Colonic mucosa (tissue), 4 donors: ENCODE measurements at places on chromosomes 3 and 15. TPM values are rescaled to one million over a fixed set of nuclear protein-coding genes. Genes with fewer than 3 reads are reported as not detected.

The IL17RD gene
- 5.6 TPM for total RNA-seq

The STRA6 gene
- total RNA-seq = not detected

The CALML4 gene
- 126 TPM for total RNA-seq

The GOLGA6B gene
- total RNA-seq = not detected

The TM4SF1 gene
- 48.7 TPM for total RNA-seq

The CTXND1 gene
- 0.12 TPM for total RNA-seq

The ZNF502 gene
- total RNA-seq = 3.5 TPM

The KCNMB2 gene
- 0.42 TPM for total RNA-seq

The TRANK1 gene
- 21.3 TPM for total RNA-seq

- no peak for DNase-seq
- no peaks in the 10 kb centered on the region for H3K4me1 ChIP-seq
- no peak overlapping the region for H3K4me3 ChIP-seq
- no peaks in the 10 kb centered on the region for H3K36me3 ChIP-seq
These were observed 51.3 kb downstream of the MYLK start for GRCh38 chr3:123832692-123833397.

DNA sequence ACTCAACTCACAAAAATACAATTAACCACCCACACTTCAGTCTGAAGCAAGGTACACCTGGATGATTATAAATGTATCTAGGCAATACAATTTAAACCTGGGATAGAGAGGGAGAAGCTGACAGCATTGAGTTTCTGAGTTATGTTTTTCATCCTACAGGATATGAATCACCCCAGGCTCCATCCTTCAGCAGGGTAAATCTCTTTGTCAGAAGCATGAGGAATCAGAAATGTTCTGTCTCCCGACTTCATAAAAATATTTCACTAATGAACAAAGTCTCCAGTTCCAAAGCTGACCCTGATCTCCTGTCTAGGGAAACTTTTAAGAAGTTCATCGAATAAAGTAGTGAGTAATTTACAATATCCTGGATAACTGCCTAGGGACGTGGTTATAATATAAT, 25.5 kb upstream of the FRMD4B start:
- H3K4me3 ChIP-seq = no peak overlapping the region
- H3K36me3 ChIP-seq = no peaks in the 10 kb centered on the region
- no peak overlapping the region for H3K27ac ChIP-seq
- DNase-seq = no peak
- no peaks in the 10 kb centered on the region for H3K4me1 ChIP-seq

DNA sequence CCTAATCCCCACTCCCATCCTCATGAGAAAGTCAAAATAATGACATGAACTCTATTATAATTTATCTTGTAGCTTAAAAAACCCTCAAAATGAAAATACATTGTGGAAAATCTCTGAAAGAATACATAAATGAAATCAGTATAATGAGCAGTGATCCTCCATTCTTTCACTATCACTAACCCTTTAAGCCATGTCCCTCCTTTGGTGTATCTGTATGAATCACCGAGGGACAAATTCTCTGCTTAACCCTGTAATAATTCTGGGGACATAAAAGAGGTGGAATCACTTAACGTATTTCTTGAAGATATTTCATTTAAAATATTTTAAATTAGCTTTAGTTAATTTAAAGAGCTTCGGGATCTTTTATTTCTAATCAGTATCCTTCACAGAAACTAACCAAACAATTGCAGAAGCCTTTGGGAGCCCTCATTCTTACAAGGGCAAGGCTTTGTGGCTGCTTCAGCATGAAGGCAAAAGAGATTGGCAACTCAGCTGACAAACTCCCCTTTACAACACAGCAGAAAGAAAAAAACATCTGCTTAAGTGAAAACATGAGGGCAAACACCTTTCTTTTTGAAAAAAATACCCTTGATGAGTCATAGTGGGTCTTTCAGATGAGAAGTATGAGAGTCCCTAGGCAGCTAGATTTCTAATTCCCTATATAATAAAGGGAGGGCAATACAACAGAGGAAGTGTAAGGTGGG, 44.0 kb upstream of the ALCAM start:
- H3K4me3 ChIP-seq = no peak overlapping the region
- no peak overlapping the region for H3K27ac ChIP-seq
- no peaks in the 10 kb centered on the region for H3K36me3 ChIP-seq
- H3K4me1 ChIP-seq = no peaks in the 10 kb centered on the region

- no peaks in the 10 kb centered on the region for H3K36me3 ChIP-seq
- no peaks in the 10 kb centered on the region for H3K4me1 ChIP-seq
- H3K27ac ChIP-seq = no peak overlapping the region
- H3K27me3 ChIP-seq = no peaks in the 10 kb centered on the region
These were observed 152.1 kb upstream of the TBC1D5 start for GRCh38 chr3:17894434-17895060.

DNA sequence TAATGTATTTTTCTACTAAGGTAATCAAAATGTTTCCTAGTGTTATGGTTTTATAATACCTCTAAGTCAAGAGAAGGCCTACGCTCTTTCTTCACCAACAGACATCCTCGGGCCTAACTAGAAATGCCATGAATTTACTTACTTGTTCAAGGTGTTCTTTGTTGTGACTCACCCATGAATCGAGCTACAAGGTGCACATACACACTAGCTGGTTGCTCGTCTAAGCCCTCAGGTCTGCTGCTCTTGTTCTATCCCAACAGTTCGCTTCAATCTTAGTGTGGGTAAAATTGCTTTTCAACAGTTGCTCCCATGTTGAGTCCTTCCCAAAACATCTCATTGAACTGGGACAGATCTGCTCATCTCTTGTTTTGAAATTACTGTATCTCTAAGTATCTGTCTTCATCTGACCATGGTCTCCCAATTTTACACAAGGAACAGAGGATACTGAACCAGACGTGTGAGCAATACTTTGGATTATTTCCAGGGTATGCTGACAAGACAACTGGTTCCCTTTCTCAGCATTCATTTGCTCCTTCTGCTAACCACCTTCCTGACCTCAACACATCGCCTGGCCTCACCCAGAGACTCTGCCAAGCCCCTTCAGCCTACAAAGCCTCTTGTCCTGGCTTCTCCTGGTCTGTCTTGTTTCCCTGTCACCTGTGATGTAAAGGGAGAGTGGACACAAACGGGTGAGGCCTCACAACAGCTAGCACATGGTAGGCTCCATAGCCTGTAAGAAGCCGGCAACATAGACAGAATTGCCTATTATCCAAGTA, 84.2 kb downstream of the NEDD4 start:
- H3K36me3 ChIP-seq = no peaks in the 10 kb centered on the region
- DNase-seq = no peak
- no peaks in the 10 kb centered on the region for H3K27me3 ChIP-seq
- no peak overlapping the region for H3K4me3 ChIP-seq
- no peak overlapping the region for H3K27ac ChIP-seq

GRCh38 chr15:45023659-45024225, 747 bp downstream of the SORD start:
- no peak for DNase-seq
- H3K27ac ChIP-seq = peak overlapping the region; percentile 64
- H3K36me3 ChIP-seq = no peaks in the 10 kb centered on the region
- H3K27me3 ChIP-seq = no peaks in the 10 kb centered on the region
- H3K4me3 ChIP-seq = peak overlapping the region; percentile 90
- peaks cover 3% of the 10 kb centered on the region for H3K4me1 ChIP-seq

DNA sequence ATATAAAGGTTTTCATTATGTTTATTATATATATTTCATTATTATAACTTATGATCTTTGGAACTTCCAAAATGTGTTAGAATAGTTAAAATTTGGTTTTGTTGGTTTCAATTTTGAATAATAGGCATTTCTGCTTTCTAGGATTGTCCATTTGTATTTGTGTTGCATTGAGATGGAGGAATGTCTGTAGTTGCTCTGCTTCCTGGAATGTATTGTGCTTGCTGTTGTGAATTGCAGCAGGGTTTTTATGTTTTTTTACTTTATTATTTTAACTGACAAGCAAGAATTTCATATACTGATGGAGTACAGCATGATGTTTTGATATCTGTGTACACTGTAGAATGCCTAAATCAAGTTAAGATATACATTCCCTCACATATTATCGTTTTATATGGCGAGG, 247.4 kb downstream of the XXYLT1 start:
- H3K4me1 ChIP-seq = no peaks in the 10 kb centered on the region
- DNase-seq = no peak
- H3K27ac ChIP-seq = no peak overlapping the region

- H3K27ac ChIP-seq = no peak overlapping the region
- no peak overlapping the region for H3K4me3 ChIP-seq
- DNase-seq = no peak
These were observed 513.5 kb upstream of the PROK2 start for GRCh38 chr3:72298201-72299152.

GRCh38 chr3:160540551-160540950, 24.8 kb downstream of the KPNA4 start:
- no peaks in the 10 kb centered on the region for H3K4me1 ChIP-seq
- no peaks in the 10 kb centered on the region for H3K27me3 ChIP-seq
- H3K4me3 ChIP-seq = no peak overlapping the region
- no peak overlapping the region for H3K27ac ChIP-seq
- no peaks in the 10 kb centered on the region for H3K36me3 ChIP-seq

- H3K36me3 ChIP-seq = no peaks in the 10 kb centered on the region
- DNase-seq = no peak
- H3K27me3 ChIP-seq = no peaks in the 10 kb centered on the region
- no peak overlapping the region for H3K27ac ChIP-seq
- no peak overlapping the region for H3K4me3 ChIP-seq
These were observed 405.9 kb upstream of the ZNF385D start for GRCh38 chr3:22156868-22157267.

GRCh38 chr3:42500091-42500490, 2.4 kb upstream of the VIPR1 start:
- H3K27ac ChIP-seq = no peak overlapping the region
- H3K4me3 ChIP-seq = no peak overlapping the region
- peaks cover 5% of the 10 kb centered on the region for H3K4me1 ChIP-seq
- H3K36me3 ChIP-seq = no peaks in the 10 kb centered on the region
- peaks cover 26% of the 10 kb centered on the region for H3K27me3 ChIP-seq

DNA sequence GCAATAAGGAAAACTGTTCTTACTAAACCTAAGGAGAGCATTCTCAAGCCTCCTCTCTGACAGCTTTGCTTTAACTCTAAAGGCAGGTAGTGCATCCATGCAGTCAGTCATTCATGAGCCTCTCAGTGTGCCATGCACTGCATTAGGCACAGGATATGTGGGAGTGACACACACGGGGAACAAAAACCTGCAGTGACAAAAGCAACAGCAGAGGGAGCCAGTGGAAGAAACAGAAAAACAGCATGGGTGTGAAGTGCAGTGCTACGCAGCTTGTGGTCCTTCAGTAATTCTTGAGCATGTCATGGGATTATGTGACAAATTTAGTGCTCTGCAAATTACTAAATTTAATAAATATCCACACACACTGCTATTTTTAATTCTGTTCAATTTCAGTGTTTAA, 230.7 kb downstream of the BBX start:
- peak; percentile 33 for DNase-seq
- no peaks in the 10 kb centered on the region for H3K36me3 ChIP-seq
- H3K27ac ChIP-seq = no peak overlapping the region
- H3K4me3 ChIP-seq = no peak overlapping the region
- H3K4me1 ChIP-seq = no peaks in the 10 kb centered on the region

DNA sequence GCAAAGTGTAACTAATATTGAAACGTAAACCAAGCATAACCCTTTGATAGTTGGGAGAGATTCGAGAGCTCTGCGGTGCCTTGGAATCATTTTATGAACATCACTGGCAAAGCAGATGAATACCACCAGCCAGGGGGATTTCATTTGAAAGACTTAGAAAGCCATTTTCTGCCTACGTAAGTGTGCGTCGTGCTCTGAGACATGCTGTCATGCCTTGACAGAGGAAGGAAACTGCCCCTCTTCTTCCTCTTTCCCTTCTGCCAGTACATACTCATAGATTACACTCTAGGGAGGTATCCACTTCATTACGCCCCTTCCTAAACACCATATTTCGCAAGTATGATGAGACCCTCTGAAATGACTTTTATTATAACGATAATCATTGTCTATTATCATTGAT, 3.3 kb upstream of the MTHFS start:
- peaks cover 6% of the 10 kb centered on the region for H3K4me1 ChIP-seq
- H3K27me3 ChIP-seq = no peaks in the 10 kb centered on the region
- H3K36me3 ChIP-seq = no peaks in the 10 kb centered on the region
- DNase-seq = no peak
- H3K27ac ChIP-seq = no peak overlapping the region

- H3K4me1 ChIP-seq = no peaks in the 10 kb centered on the region
- no peaks in the 10 kb centered on the region for H3K27me3 ChIP-seq
- no peak for DNase-seq
- H3K4me3 ChIP-seq = no peak overlapping the region
- no peaks in the 10 kb centered on the region for H3K36me3 ChIP-seq
- no peak overlapping the region for H3K27ac ChIP-seq
These were observed 193.1 kb upstream of the ADAMTS9 start for GRCh38 chr3:64880916-64881315.

DNA sequence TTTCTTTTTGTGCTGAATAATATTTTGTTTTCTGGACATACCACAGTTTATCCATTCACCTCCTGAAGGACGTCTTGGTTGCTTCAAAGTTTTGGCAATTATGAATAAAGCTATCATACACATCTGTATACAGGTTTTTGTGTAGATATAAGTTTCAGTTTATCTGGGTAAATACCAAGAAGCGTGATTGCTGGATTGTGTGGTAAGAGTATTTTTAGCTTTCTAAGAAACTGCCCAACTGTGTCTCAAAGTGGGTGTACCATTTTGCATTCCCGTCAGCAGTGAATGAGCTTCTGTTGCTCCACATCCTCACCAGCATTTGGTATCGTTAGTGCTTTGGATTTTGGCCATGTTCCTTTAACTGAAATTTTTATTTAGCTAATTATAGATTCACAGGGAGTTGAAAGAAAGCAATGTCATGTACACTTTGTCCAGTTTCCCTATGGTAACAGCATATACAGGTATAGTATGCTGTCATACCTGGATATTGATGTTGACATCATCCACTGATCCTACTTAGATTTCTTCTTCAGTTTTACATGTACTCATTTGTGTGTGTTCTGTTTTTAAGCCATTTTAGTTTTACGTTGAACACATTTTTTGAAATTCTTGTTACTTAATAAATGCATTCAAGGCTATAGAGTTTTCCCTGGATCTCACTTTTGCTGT, 11.9 kb downstream of the ARID3B start:
- H3K4me3 ChIP-seq = no peak overlapping the region
- H3K36me3 ChIP-seq = no peaks in the 10 kb centered on the region
- H3K27me3 ChIP-seq = no peaks in the 10 kb centered on the region

- no peaks in the 10 kb centered on the region for H3K4me1 ChIP-seq
- H3K4me3 ChIP-seq = no peak overlapping the region
- DNase-seq = no peak
- no peaks in the 10 kb centered on the region for H3K36me3 ChIP-seq
These were observed 366.0 kb downstream of the AGBL1 start for GRCh38 chr15:86445579-86446252.

DNA sequence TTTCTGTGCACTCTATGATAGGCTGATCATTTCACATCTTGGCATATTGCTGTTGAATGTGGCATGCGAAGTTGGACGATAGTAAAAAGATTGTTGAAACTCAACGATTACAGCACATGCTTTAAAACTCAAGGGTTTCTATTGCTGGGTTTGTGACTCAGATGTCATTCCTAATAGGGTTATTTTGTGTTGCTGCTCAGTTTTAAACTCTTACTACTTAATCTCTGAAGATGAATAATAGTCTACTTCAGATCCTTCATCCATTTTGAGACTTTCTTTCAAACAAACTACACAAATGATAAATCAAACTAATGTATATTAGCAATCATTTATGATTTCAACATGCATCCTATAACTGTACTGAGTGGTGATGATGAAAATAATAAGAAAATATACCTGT, 71.3 kb upstream of the MBNL1 start:
- no peaks in the 10 kb centered on the region for H3K27me3 ChIP-seq
- no peak overlapping the region for H3K4me3 ChIP-seq
- H3K4me1 ChIP-seq = no peaks in the 10 kb centered on the region
- DNase-seq = no peak
- H3K36me3 ChIP-seq = no peaks in the 10 kb centered on the region
- peak overlapping the region; percentile 63 for H3K27ac ChIP-seq
